Epithelial cell of proximal tubule (primary cell): ENCODE measurements at places on chromosomes 7 and 10. TPM values are rescaled to one million over a fixed set of nuclear protein-coding genes. Genes with fewer than 3 reads are reported as not detected.

The RHOBTB1 gene
- total RNA-seq, result 17.0 and 22.2 TPM in 2 replicates

DNA sequence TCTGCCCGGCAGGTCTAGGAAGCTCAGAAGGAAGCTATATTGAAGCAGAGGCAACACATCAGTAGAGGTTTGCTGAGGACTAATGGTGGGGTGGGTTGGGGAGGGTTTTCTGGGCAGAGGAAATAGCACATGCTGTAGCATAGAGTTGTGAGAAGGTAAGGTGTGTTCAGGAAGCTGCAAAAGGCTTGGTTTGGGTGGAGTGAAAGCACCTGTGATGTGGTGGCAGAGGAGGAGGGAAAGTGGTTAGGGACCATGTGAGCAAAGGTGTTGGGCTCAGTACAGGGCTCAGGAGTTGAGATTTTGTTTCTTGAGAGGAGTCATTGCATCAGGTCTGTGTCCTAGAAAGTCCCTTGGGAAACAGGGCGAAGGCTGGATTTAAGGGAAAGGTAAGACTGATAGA is 294.6 kb downstream of the SORCS3 start:
- no peak for DNase-seq

GRCh38 chr10:15374156-15374555 is 3.1 kb upstream of the FAM171A1 start:
- no peak for DNase-seq

- DNase-seq, result no peak
These were observed 14.1 kb downstream of the MICU1 start for GRCh38 chr10:72611783-72612182.

The CHN2 gene
- 0.35 and 5.1 TPM in 2 replicates for total RNA-seq

- DNase-seq, result no peak
These were observed 135.1 kb upstream of the NPS start for GRCh38 chr10:127414024-127414423.
